ENCODE measurements at places on chromosomes 11 and 22.

GRCh38 chr11:119964136-119965025 is 173.5 kb downstream of the TRIM29 start:
- DNase-seq = no peak

DNA sequence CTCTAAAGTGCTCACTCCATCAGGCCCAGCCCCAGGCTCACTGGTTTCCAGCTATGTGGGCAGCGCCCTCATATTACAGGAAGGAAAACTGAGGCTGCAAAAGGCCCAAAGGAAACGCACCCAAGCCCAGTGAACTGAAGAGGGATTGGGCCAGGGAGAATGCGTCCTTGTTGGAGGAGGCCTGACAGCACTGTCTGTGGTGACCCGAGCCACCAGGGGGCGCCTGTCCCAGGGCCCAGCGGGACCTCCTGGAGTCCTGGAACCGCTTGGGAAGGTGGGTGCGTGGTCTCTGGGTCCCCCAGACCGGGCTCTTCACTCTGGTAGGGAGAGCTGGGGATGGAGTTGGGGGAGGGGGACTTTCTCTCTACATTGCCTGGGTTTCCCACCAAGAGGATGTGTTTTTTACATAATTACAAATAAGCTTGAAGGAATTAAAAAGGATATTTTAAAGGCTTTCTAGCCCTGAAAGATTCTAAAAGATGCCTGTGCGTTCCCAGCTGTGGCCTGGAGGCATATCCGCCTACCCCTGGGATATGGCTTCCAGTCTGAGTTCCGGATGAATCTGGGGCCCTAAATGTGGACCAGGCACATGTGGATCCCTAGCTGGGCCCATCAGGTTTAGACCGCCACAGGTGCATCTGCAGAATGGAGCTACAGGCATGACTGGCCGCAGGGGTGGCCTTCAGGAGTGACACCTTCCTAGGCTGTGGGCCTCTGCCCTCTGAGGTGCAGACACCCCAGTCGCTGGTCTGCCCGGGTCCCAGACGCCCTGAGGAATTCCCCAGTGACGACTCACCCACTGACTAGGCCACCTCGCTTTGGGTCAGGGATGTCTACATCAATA is 4.2 kb downstream of the SPI1 start:
- DNase-seq = peak; percentile 82

- DNase-seq = no peak
Measured at GRCh38 chr11:9550191-9550628, 23.3 kb upstream of the WEE1 start.

DNA sequence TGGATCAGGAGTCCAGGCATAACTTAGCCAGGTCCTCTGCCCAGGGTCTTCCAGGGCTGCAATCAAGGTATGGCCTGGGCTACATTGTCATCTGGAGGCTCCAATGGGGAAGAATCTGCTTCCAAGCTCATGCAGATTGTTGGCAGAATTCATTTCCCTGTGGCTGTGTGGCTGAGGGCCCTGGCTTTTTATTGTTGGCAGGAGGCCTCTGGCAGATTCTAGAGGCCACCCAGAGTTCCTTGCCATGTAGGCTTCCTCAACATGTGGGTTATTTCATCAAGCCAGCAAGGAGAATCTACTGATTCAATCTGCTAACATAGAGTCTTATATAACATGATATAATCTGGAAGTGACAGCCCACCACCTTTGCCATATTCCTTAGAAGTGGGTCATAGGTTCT is 16.4 kb upstream of the EP300 start:
- no peak for DNase-seq

GRCh38 chr11:5671831-5672230 is 13.0 kb downstream of the TRIM5 start:
- no peak for DNase-seq

GRCh38 chr11:73761403-73761945 is 600 bp upstream of the RAB6A start:
- no peak for DNase-seq

- no peak for DNase-seq
Measured at GRCh38 chr11:131070365-131070764, 154.1 kb upstream of the SNX19 start.

- DNase-seq = no peak
Measured at GRCh38 chr22:26487996-26488395, 4.3 kb downstream of the SRRD start.

- no peak for DNase-seq
Measured at GRCh38 chr22:46483353-46483752, 54.1 kb downstream of the CELSR1 start.

DNA sequence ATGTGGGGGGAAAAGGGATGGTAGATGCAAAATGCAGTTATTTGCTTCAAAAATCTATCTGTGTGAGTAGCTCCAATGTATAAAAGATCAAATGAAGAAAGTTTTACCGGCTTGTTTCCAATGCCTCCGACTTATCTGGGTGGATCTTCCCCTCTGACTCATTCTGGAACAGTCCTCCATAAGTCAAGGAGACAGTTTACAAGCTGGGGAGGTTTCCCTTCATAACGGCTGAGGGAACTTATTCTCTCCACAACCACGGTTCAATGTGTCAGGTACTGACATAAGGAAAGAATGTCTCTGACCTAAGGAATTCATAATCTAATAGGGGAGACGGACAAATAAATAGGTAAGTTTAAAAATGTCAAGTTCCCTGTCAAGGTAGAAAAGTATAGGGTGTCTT is 49.7 kb upstream of the BIRC3 start:
- no peak for DNase-seq

DNA sequence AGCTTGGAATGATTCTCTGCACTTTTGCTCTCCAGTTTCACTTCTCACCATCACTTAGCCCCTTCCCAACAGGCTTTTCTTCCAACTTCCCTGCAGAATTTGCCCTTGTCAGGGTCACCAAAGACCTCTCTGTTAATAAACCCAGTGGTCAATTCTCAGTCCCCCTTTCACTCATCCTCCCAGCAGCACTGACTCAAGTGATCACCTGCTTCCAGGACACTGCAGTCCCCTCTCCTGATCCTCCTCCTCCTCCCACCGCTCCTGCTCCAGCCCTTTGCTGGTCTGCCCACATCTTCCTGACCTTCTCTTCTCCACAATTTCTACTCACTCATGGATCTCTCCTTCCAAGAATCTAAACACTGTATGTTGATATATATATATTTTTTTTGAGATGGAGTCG is 57.9 kb downstream of the SHISAL1 start:
- DNase-seq = no peak

DNA sequence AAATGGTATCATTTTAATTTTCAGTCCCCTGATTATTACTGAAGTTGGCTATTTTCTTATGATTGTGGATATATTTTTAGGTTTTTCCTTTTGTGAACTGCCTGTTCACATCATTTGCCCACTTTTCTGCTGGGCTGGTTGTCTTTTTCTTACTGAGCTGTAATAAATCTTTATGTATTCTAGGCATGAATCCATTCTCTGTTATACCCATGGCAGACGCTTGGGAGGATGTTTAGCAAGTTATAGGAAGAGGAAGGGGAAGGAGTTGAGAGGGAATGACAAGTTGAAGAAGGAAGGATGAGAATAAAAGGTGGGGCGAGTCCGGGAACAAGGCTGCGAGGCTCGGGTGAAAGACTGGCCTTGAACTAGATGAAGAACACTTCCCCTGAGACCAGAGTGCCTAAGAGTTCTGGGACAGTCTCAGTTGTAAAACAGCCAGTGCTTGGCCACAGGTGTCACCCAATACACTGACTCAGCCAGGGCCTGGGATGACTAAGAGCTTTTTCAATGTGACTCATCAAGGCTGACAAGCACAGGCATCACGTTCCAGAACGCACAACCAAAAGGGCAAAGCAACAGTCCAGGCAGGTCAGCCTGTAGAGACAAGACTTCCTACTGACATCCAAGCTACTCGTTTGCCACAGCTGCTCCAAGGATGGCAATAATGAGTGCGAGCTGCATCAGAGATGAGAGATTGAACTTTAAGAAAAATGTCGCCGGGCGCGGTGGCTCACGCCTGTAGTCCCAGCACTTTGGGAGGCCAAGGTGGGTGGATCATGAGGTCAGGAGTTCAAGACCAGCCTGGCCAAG is 35.2 kb downstream of the LRFN4 start:
- peak; percentile 95 for DNase-seq

DNA sequence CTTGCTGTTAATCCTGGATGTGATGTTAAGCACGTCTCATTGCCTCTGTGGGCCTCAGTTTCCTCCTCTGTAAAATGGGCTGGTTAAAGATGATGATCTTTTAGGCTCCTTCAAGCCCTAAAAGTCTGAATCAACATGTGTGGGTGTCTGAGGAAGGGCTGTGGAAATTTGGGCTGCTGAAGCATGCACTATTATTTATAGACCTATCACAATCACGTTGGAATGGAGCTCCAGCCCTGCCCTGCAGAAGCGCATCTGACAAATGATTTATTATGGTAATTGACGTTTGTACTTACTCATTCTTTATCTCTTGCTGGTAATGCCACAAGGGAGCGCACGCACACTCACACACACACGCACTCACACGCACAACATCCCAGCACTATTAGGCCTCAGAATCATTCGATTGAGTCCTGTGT is 20.4 kb downstream of the P2RX3 start:
- no peak for DNase-seq

GRCh38 chr22:27641049-27641795 is 160.3 kb downstream of the MN1 start:
- DNase-seq = no peak

Data from SJSA1 (cell line).